Neural progenitor cell (in vitro differentiated cells): ENCODE measurements at places on chromosomes 5 and 9. TPM values are rescaled to one million over a fixed set of nuclear protein-coding genes. Genes with fewer than 3 reads are reported as not detected.

DNA sequence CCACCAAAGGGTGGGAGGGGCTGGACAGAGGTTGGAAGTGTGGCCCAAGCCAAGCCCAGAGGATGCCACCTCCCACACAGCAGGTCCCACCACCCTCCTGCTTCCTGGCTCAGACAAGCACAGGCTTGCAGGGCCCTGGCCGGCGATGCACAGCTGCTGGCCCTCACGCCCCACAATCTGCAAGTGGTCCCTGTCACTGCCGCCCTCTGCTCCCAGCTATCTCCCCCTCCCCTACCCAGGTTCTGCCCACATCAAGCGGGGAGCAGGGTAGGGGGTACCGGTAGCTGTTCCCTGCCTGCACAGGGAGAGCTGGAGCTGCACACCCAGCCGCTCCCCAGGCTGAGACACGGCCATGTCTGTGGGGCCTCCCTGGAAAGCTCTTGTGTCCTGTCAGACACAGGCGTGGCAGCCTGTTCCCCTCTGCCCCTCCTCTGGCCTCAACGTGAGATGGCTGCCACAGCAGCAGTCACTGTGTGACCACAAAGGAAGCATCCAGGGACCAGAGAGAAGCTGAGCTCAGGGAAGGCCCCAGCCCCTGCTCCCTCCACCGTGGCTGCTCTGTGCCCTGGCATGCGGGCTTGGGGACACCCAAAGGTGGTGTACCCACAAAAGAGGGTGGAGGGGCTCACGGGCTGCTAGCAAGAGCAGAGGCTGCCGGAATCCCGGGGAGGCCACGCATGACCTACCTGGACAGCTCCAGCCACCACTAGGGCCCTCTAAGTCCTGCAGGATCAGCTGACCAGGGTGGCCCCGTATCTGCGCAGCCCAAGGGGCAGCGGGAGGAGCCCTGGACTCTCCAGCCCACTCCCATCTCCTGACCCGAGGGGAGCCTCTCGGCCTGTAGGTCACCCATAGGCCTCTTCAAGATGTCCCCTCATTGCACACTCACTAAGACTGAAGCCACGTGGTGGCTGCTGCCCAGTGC, 10.9 kb upstream of the ZDHHC11 start:
- DNase-seq, result no peak

DNA sequence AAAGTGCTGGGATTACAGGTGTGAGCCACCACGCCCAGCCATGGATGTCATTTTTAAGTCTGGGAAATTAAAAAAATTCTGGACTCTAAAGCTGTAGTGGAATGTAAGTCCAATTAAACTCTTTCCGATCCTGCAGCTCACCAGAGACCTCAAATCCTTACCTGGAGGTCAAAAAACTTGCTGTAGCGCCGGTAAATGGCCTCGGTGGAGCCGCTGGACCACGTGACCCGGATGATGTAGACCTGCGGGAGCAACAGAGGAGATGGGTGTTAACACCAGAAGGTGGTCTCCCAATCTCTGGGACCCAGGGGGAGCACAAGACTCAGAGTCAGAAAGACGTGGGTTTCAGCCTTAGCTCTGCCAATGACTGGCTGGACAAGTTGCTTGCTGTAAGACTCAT, 32.1 kb downstream of the SH3PXD2B start:
- no peak for DNase-seq

DNA sequence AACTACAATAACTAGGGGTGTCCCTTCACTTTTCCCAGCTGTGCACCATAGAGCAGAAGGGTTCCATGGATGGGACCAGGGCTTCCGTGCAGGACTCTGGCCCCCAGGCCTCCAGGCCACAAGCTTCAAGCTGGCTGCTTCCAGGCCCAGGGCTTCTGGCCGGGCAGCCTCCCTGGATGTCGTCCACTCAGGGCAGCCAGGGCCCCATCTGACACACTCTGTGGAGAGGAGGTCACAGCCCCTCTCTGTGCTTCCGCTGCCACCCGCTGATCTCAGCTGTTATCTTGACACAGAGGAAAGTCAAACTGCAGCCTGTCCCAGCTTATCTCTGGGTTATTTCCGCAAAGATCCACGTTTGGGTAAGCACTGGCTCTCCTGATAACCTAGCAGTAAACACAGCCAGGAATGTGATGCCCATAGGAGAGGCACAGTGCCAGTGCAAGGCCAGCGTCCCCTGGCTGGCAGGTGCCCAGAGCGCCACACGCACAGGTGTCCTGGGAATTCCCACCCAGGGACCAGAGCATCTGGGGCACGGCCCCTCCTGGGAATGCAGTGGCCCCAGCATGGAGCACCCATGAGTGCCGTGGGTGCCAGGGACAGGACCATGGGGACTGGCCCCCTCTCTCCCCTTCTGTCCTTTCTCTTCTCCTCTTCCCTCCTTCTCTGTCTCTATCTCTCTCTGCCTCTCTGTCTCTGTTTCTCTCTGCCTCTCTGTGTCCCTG, 15.6 kb upstream of the SLC6A19 start:
- DNase-seq, result no peak

DNA sequence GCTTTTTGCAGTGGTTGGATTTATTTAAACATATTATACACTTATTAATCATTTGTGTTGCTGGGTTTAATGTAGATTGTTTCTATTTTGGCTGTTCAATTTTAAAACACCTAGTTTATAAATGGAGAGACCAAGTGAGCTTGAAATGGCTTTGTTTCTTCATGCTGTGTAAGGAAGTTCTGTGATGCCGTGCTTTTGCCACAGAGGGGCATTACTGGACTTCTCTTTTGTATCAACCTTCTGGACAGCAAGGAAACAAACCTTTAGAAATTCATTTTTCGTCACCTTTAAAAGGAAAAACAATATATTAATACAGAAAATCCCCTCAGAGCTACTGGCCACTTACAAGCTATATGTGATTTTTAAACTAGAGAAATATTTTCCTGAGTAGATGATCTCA, 81.9 kb downstream of the DMRTA1 start:
- DNase-seq, result peak; percentile 46

DNA sequence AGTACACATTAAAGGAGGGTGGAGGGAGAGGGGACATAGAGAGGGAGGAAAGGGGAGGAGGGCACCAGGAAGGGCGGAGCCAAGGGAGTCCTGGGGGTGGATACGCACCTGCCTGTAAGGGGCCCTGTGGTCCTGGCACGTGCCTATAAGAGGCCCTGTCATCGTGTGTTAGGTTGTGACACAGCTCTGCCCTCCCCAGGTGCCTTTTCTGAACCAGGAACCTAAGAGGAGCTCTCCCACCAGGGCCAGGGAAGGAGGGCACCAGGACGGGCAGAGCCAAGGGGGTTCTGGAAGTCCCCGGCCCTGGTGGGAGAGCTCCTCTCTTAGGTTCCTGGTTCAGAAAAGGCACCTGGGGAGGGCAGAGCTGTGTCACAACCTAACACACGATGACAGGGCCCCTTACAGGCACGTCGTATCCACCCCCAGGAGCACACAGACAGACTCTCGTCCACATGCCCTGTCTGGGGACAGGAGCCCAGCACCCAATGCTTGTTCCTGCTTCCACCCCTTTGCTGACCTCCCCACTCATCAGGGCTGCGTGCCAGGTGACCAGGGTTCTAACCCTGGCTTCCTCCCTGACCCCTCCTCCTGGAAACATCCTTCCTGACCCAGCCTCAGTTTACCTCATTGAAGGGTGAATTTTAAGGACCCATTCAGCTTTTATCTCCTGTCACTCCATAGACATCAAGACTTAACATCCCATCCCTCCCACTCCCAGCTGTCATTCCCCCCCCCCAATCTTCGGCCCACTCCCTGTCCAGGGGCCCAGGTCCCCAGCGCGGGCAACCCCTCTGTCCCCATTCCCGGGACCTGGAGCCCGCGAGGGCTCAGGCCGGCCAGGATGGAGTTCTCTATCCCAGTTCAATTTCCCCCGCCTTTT, 12.9 kb upstream of the OLFM1 start:
- DNase-seq, result no peak

The IL11RA gene
- 11.4 and 12.7 TPM in 2 replicates for total RNA-seq

DNA sequence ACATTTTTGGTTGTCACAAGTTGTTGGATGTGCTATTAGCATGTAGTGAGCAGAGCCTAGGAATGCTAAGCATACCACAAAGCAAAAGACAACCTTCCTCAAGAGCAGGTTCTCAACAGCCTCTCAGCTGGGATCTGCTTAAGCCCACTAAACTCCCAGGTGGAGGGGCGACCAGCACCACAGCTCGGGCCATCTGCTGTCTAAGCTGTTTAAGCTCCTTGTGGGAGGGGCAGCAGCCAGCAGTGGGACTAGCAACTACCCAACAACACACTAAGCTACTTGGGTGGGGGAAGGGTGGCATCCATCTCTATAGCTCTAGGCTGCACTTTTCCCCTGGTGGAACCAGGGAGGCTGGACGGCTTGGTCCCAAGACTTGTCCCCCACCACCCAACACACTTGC, 1052.7 kb upstream of the ARRDC3 start:
- peak; percentile 15 for DNase-seq

- DNase-seq, result no peak
Observed at GRCh38 chr5:34571677-34572041, 84.5 kb upstream of the RAI14 start.

The ZDHHC11B gene
- total RNA-seq, result 0.25 and 0.60 TPM in 2 replicates

DNA sequence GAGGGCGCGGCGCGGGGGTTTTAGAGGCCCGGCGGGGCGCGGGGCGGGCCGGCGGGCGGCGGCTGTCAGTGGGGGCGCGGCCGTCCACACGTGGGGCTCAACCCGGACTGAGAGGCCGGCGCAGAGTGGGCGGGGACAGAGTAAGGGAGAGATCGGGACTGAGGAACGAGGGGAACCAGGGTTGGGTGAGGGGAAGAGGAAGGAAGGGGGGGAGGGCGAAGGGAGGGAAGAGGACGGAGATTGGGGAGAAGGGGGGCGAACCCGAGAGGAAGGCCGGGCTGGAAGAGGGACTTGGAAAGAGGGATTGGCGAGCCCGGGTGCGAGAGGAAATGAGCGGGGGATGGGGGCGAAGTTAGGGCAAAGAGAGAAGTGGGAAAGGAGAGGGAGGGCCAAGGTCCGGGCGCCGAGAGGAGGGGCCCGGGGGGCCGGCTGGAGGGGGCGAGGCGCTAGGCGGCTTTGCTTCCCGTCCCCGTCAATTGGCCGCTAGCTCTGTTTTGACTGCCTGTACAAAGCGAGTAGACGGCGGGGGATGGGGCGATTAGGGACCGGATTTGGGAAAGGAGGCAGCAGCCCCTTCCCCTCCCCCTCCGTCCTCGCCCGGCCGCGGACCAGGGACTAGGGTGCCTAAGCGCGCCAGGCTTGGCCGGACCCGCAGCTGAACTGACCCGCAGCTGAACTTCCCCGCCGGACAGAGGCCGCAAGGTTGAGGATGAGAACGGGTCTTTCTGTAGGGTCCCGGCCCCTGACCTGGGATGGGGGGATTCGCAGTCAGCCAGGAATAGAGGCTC, 399 bp upstream of the FBN2 start:
- peak; percentile 96 for DNase-seq

The PCDHA6 gene
- 2.0 and 2.8 TPM in 2 replicates for total RNA-seq

GRCh38 chr5:78975035-78975434, 10.1 kb downstream of the ARSB start:
- DNase-seq, result no peak

DNA sequence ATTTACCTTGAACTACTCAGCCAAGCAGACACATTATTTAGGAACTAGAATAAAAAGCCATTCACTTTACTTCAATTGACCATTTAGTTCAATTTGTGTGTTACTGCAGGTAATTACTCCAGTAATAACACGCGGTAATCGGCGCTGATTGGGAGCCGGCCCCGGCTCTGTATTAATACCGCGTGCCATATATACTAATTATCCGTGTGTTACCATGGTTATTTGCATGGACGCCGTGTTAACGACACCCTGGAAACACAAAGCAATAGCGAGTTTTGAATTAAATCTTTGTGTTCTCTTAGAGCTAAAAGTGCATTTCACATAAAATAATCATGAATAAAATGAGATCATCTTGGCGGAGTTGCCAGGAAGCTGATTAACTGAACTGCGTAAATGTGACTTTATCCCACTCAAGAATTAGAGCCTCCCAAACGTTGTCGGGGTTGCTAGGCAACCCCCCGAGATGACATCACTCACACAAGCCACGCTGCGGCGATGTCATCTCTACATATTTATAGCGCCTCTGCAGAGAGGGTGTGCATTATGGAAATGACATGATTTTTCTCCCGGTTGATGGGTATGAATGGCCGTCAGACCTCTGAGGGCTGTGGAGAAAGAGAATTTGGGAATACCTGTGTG, 41.4 kb upstream of the RNU6ATAC start:
- no peak for DNase-seq

The CSF2 gene
- not detected in 2 replicates for total RNA-seq

The LRRTM2 gene
- total RNA-seq, result not detected in 2 replicates

DNA sequence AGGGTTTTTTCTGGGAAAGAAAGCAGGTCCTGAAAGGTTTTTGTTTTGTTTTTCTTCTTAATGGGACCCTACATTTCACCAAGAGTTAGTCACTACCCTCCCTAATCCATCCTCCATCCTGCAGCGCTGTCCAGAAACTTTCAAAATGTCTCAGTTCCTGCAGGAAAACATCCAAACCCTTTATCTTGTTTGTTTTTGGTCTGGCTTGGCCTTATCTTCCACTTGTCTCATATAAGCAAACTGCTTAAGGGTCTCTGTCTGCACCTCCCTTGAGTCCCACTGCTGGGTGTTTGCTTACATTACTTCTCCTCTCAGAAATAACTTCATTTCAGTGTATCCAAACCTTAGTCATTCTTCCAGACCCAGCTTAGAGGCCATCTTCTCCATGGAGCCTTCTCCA, 11.0 kb upstream of the TRAF1 start:
- no peak for DNase-seq

The OMD gene
- total RNA-seq, result not detected in 2 replicates

- peak; percentile 49 for DNase-seq
Observed at GRCh38 chr9:20197976-20198685, 409.3 kb upstream of the SLC24A2 start.
